ENCODE measurements at places on chromosomes 16 and 17.
A peak's percentile ranks its signal among the peaks of the same experiment; 100 is the strongest.

- DNase-seq: no peak
Observed at GRCh38 chr16:518858-519257, 8.7 kb upstream of the CAPN15 start.

DNA sequence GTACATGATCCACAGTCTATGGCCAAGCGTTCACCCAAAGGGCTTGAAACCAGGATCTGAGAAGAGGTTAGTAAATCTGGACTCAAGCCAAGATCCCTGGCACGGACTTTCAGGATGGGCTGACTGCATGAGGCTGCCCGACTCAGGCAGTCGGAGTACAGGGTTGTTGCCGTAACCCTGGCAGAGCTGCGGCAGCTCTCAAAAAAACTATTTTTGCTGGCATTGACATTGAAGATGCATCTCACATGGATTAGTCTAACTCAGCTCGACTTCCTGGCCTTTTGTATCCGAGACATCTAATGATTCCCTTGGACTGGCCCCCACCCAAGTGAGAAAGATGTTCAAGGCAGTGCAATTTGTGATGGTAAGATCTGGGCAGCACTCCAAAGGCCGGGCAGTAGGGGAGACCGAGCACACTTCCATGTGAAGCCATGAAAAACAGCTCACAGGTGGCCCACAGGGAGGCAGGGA lies 6.2 kb downstream of the SLC47A1 start:
- DNase-seq: no peak

DNA sequence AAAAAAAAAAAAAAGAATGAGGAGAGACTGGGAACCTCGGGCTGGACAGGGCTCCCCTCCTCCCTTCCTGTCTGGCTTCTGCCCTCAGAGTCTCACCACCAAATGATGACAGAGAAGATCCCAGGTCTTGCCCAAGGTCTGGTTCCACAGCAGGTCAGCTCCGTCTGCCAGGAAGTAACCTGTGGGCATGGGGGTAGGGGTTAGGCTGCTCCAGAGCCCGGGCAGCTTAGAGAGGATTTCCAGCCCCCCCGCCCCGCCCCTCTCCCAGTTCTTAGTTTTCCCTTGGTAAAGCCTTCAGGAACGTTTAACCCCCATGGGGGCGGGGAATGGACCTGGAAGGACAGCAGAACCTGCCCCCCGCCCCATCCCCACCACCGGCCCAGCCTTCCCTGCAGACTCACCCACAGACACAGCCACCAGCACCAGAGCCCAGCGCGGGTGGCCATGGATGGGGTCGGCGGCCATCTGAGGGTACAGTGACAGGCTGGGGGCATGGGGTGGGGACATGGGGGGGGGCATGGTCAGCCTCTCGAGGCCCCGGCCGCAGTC lies 700 bp downstream of the TLCD2 start:
- DNase-seq: no peak

DNA sequence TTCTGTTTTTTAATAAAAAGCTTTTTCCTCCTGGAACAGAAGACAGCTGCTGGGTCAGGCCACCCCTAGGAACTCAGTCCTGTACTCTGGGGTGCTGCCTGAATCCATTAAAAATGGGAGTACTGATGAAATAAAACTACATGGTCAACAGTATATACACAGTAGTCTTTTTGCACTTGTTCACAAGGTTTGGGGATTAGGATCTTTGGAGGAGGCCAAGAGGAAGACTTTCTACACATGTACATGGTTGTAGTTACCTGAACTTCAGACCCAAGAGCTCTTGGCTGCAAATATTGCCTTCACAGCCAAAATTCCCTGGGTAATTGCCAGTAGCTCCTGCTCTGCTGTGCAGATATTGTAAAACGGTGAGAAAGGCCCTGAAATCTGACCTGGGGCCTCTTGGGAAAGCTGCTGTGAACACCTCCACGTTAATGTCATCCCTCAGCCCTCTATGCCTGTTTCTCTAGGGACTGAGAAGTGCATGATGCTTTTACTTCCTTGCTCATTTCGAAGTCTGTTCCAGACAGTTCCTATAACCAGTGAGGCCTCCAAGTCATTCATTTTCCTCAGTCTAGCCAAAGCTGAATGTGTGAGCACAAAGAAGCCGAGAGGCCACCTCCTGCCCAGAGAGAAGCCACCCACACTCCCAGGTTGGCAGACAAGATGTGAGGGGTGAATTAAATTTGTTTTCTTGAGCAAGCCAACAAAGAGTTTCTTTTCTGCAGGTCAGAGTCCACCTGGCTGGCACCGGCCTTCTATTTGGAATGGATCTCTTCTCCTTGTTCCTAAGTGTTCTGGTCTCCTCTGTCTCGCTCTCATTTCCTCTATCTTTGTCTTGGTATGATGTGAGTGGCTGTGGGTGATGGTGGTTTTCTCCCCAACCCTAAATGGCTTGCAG lies 15.9 kb downstream of the ANKRD40 start:
- DNase-seq: no peak

DNA sequence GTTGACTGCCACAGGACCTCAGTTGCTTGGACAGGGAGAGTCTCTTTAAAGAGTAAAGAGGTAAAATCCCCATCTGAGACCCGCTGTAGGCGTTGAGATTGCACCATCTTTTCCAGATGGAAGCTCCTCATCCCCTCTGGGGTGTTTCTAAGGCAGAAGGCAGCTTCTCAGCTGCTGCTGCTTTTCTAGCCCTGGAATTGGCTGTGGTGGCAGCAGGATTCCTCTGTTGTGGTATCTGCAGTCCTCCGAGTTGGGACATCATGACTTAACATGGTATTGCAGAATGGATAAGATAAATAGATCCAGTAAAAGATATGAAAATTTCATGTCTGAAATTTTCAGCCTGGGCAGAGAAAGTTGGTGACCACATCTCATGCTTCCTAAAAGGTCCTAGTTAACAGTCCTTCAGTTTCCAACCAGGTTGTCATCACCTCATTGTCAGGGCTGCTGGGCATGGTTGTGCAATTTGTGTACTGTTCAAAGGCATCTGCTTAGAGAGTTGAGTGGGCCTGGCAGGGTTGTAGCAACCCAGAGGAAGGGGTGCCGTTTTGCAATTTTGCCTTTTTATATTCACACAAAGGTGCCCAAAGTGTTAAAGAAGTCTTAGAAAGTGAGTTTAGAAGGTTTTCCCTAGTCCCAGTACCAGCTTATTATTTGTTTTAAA lies 150.4 kb downstream of the SPECC1 start:
- peak; percentile 10 for DNase-seq

GRCh38 chr17:17048106-17048505 lies 5.8 kb downstream of the MPRIP start:
- no peak for DNase-seq
